CD4-positive, alpha-beta T cell treated with Interleukin-21 for 1 hour (primary cell): ENCODE measurements at places on chromosomes 2 and 18.

- no peak for DNase-seq
Measured at GRCh38 chr2:120005834-120006521, 6.9 kb upstream of the EPB41L5 start.

GRCh38 chr2:182559623-182560022 lies 132.8 kb upstream of the PDE1A start:
- no peak for DNase-seq

DNA sequence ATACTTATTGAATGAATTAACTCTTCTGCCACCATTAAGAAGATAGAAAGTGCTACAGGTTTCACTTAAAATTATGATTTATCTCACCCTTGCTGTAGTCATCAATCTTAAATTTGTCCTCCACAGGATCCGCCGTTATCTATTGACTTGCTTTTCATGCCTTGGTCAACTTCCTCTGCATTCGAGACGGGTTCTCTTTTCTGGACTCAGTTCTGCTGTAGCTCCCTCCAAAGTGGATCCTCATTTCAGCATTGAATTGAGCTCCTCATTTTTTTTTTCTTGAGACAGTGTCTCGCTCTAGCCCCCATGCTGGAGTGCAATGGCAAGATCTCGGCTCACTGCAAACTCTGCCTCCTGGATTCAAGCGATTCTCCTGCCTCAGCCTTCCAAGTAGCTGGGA lies 27.6 kb downstream of the INPP5D start:
- DNase-seq, result no peak

DNA sequence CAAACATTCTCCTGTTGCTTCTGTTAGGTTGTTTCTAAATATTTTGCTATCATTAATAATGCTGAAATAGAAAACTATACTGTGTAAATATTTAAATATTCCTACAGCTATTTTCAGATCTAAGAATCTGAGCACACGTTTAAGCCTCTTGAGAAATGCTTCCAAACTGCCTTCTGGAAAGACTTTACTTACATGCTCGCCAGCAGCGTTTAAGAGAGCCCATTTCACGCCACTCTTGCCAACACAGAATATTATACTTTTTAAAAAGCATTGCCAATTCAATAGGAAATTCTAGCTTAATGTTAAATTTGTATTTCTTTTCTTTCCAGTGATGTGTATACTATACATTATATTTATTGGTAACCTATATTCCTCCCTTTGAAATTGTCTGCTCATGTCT lies 92.0 kb downstream of the TMEM163 start:
- DNase-seq, result no peak

DNA sequence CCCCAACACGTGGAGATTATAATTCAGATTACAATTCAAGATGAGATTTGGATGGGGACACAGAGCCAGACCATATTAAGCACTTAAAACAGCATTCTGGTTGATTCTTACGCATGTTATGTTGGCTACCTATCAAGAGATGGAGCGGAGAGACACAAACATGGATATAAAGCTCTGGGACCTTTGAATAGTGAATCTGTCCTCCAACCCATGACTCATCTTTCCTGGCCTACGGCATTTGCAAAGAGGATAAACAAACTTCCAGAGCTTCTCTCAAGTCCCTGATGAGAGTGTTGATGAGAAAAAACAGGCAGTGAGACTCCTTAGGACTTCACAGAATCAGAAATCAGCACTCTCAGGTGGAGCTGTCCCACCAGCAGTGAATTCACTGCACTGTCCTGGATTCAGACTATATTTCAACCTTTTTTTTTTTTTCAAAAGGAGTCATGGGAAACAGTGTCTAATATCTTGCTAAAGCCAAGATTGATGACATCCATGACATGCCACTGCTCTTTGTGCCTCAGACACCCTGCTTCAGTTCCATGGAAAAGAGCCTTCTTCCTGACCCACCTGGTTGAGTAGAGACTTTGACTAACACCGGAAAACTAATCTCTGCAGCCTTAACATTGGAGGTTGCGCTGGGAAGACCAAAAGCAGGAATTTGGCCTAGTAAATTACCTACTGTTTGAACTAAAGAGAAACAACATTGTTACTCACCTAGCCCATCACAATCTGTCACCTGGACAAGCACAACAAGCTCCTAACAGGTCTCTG lies 62.1 kb upstream of the NPAS2 start:
- DNase-seq, result no peak

GRCh38 chr2:15195813-15196212 lies 365.3 kb downstream of the NBAS start:
- no peak for DNase-seq

GRCh38 chr2:84940831-84941412 lies 30.0 kb upstream of the KCMF1 start:
- DNase-seq, result no peak

- DNase-seq, result no peak
Measured at GRCh38 chr18:43303376-43303775, 26.1 kb upstream of the SYT4 start.

DNA sequence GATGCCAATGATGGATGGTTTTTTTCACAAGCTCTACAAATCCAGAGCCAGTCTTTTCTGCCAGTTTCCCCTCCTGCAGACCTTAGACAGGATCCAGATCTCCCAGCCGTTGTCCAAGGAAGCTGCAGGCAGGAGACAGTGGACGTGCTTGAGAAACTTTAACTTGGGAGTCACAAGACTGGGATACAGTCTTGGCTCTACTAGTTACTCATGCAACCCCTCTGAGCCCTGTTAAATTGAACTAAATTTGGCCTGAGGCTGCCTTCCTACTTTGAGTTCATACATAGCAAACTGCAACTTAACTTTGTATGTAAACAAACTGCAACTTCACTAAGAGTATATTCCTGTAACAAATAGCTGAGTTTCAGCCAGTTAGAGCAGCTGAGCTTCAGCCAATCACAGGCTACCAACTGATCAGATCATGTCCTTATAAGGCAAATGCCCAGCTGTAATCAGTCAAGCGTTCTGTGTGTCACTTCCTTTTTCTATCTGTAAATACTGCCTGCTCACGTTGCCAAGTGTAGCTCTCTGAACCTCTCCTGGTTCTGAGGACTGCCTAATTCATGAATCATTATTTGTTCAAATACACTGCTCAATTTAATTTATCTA lies 140.9 kb downstream of the CAPN13 start:
- no peak for DNase-seq

DNA sequence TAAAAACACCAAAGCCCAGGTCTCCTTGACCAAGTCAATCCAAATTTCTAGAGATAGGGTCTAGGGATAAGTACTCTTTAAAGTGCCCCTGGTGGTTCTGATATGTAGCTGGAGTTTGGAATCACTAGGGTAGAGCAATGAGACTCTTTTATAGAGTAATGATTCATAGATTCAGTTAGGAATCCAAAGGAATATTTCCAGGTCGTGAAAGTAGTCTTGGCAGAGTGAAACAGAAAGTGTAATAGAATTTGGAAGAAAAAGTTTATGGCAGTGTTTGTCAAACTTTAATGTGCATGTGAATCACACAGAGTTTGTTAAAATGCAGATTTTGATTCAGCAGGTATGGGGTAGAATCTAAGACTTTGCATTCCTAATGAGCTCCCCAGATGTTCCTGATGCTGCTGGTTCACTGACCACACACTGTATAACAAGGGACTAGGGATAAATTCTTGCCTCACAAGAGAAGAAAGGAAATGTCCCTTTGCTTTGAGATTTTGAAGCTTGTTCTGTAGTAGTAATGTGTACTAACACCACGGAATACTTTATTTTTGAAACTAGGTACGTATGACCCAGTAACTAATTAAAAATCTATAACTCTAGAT lies 1.8 kb downstream of the UPP2 start:
- DNase-seq, result no peak

- no peak for DNase-seq
Measured at GRCh38 chr18:61847164-61847791, 45.5 kb downstream of the RNF152 start.

GRCh38 chr2:127398239-127398590 lies 10.4 kb upstream of the MAP3K2 start:
- DNase-seq, result no peak
